ENCODE measurements at places on chromosomes 2 and 18.

DNA sequence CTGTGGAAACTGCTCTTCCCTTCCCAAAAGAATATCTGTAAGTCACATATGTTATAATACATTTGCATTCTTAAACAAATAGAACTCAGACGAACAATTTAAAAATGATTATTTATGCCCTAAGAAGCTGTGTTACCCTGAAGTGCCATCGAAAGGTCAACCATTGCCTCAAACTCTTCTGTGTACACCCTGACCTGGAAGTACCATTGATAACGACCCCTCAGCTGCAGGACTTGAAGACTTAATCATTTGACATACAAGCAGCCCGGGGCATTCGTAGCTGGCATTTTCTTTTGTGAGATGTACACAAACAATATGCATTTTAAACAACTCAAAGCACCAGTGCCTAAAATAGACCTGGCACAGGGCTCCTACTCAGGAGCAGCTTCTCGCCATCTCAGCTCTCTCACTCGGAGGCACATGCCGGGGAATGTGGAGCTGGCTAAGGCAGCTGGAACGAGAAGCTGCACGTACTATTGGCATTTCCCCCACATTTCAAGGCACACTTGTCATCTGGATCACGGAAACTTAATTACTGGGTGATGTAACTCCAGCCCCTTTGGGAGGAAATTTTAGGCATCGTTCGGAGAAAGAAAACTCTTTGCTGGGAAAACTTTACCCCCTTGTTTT is 170.0 kb upstream of the GALNT5 start:
- no peak for DNase-seq

DNA sequence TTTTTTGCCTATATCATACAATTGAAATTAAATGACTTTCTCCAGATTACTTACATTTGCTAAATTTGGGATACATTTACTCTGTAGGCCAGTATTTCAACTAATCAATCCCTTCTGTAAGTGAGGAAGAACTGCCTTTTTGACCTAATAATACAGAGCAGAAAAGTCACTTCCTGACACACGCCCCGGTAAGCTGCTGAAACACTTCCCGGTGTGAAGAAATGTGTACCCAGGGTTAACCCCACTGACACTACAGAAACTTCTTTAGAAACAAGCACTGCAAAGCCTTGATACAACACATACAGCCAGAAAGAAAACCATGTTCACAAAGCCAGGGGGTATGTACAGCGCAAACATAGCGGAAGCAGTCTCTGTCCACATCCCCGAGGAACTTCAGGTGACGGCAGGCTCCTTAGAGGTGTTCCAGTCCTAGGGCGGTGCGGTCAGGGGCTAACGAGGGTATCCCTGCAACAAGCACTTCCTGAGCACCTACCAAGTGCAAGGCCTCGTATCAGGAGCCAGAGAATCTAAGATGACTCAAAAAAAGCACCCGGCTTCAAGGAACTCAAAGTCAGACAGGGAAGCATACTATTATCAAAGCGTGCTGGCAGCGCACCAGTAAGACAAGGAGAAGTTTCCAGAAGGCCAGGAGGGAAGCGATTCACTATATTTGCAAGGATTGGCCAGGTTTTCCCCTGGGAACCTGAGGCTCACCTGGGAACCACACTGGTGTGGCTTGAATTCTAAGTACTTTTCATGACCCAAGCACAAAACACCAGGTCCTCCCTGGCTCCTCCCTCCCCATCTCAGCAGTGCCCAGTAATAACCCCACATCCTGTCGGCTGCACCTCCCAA is 46.6 kb downstream of the ZNF516 start:
- DNase-seq = no peak

DNA sequence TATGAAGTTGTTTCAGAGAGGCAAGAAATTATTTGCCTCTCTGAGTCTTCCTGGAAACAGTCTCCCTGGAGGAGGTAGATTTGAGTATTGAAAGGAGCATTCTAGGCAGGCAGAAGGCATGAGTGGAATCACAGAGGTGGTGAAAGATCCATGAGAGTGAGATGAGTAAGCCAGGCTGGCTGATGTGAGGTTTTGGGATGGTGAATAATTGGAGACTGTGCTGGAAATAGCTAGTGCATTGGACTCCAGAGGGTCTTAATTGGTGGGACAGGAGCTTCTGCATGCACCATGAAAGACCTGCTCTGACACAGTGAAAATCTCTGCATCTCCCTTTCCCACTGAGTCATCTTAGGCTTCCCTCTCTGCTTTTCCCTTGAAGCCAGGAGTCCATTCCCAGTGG is 46.3 kb downstream of the CDC42EP3 start:
- DNase-seq = no peak

GRCh38 chr2:184890311-184890710 is 292.0 kb downstream of the ZNF804A start:
- no peak for DNase-seq

GRCh38 chr2:127405255-127405610 is 13.0 kb upstream of the PROC start:
- no peak for DNase-seq

- DNase-seq = no peak
Measured at GRCh38 chr18:8811115-8811514, 105.8 kb downstream of the MTCL1 start.

DNA sequence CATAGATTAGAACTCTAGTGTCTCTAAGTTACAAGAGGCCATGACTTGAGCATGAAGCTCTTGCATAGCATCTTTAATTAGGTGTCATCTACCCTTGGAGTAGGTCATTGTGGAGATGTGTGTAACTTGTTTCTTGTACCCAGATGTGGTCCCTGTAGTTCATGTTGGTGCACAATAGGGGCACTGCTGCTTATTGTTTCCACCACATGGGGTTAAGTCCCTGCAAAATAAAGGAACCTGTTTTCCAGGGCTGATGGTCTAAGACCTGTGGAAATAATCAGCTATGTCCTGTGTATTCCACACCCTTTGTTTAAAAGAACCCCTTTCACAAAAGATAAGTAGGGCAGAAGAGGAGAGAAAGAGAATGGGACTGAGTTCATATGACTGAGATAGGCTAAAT is 28.6 kb downstream of the ASXL3 start:
- no peak for DNase-seq

GRCh38 chr2:44112096-44112495 is 56.6 kb upstream of the PPM1B start:
- DNase-seq = no peak

GRCh38 chr18:51802569-51803428 is 537.2 kb upstream of the DCC start:
- DNase-seq = no peak

DNA sequence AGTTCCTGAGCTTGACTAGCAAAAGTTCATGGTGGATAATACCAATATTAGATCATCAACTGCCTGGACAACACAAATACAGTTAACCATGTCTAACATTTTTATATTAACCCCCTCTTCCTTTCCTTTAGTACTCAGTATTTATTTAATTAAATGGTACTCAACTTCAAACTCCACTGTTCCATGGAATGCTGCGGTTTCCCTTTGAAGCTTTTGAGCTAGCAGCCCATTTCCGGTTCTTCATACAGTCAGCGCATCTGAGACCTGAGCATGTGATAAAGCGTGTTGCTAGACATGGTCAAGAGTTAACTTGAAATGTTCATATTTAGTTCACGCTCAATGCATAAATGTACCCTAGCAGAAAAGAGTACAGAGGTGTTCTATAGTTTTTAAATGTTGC is 278.4 kb downstream of the ALPK2 start:
- DNase-seq = no peak

GRCh38 chr2:237497009-237497837 is 10.2 kb downstream of the MLPH start:
- DNase-seq = no peak

DNA sequence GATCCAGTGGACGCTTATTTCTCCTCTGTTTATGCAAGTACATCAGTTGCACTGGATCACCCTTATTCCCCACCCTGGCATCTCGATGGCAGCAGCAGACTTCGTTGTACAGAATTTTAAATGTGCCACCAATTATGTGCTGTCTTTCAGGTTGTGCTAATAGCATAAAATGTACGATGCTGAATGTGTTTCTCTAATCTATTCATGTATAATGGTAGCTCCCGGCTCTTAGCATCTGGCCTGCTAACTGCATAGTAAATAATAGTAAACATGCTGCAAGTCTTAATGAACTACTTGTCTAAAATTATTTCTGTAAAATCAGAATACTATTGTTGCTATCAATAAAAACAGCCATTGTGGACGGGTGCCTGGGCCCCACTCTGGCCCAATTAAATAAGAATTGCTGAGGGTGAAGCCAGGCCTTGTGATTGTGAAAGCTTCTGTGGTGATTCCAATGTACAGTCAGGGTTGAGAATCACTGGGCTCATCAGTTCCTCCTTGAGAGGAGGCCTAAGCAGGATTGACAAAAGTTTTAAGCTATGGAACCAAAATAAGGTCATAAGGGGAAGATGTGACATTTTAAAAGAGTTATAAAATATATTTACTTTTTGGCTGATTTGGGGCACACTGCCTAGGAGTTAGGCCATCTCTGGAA is 14.4 kb upstream of the MYO3B start:
- DNase-seq = no peak

- no peak for DNase-seq
Measured at GRCh38 chr2:225400546-225401400, 1.3 kb downstream of the NYAP2 start.

GRCh38 chr18:51382081-51382480 is 184.6 kb upstream of the MEX3C start:
- DNase-seq = no peak

DNA sequence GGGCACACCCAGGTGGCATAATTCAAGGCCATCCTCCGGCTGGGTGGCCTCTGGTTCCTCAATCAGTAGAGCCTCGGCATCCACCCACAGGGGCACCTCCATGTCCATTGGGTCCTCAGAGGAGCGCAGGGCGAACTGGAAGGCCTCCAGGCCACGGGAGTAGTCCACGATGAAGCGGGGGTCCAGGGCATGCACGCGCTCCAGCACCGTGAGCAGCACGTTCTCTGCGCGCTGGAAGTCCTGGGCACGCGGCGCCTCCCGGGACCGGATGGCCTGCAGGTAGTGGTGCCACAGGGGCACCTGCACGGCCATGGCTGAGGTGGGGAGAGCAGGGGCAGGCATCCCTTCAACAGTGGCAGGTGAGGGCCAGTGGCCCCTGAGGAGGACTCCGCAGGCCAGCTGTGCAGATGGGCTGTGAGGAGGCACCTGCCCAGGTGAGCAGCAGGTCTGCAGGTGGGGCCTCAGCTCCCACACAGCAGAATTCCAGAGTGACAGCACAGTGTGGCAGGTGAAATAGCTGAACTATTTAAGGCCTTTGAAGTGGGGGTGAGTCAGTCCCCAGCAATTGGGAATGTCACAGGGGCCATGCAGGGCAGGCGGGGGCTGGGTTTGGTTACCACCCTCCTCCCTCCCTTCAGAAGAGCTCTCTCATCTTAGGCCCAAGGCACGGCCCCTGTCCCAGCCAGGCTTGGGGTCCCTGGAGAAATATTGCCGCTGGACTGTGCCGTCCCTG is at the start of gene MAB21L4:
MAB21L4 (minus strand) TSS at position 501 of the 733 bp plus-strand sequence; CDS start at position 342, 159 bp downstream.
- DNase-seq = no peak

GRCh38 chr18:48743886-48744285 is 205.1 kb downstream of the CTIF start:
- DNase-seq = no peak

DNA sequence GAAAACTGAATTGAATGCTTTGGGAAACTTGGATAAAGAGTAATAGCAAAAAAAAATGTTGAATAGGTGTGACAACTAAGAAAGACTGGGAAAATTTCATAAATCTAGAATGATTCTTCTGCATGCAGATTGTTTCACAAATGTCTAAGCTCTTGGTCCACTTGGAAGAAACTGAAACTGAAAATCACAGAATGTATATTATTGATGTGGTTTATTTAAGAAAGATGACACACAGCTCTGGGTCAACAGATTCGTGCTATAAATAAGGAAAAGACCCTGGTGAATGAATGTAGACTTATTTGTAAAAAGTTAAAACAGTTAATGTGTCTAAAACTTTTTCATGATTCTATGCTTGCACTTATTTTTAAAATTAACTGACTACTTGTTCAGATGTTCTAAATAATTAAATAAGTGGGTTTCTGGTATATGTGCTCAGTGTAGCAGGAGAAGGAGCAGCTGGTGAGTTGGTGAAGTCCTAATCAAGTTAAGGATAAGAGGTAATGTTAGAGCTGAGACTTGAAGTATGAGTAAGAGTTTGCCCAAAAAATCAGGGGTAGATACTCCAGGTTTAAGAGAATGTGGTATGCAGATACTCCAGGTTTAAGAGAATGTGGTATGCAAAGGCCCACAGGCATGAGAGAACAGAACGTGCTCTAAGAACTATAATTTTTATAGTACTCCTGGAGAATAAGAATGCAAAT is 24.5 kb downstream of the UGP2 start:
- no peak for DNase-seq

GRCh38 chr18:31649978-31650719 is 34.2 kb downstream of the B4GALT6 start:
- DNase-seq = no peak

- DNase-seq = no peak
Measured at GRCh38 chr2:16302431-16303272, 362.3 kb downstream of the MYCN start.

DNA sequence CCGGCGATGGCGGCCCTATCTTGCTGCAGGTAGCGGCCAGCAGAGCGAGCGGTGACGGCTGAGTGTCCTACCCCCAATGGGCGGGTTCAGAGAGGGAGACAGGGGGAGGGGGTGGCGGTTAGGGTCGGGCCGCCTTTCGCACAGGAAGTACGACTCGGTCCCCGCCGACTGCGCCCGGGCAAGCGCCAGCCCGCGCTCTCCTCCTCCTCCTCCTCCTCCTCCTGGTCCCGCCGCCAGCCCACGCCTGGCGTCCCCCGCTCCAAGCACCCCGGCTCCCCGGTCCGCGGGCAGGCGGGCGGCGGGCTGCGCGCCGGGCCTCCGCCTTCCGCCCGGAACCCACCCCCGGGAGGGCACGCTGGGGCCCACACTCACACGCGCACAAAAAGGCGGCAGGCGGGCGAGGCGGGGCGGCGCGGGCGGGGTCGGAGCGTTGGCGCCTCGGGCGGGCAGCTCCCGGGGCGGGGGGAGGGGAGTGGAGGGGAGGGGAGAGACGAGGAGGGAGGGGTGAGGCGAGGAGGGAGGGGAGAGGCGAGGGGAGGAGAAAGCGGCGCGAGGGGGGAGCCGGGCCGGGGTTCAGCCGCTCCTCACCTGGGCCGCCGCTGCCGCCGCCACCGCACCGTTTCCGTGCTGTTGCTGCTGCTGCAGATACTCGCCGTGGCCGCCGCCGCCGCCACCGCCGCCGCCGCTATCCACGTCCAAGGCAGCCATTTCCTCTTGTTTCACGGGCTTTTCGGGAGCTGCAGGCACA is 1.2 kb downstream of the SP3 start:
- peak; percentile 91 for DNase-seq

- peak; percentile 26 for DNase-seq
Measured at GRCh38 chr2:172674034-172674967, 61.3 kb upstream of the RAPGEF4 start.

Measured in stimulated activated CD4-positive, alpha-beta T cell treated with anti-CD3 and anti-CD28 coated beads, TNF-alpha, amount 100 ng/mL, for 48 hours (primary cell).